Stimulated activated CD8-positive, alpha-beta memory T cell treated with anti-CD3 and anti-CD28 coated beads, Interleukin-7, amount 100 ng/mL, for 1 hour (primary cell): ENCODE measurements at places on chromosomes 1 and 21.

- no peak for DNase-seq
Observed at GRCh38 chr1:68497358-68497698, 446 bp upstream of the DEPDC1 start.

DNA sequence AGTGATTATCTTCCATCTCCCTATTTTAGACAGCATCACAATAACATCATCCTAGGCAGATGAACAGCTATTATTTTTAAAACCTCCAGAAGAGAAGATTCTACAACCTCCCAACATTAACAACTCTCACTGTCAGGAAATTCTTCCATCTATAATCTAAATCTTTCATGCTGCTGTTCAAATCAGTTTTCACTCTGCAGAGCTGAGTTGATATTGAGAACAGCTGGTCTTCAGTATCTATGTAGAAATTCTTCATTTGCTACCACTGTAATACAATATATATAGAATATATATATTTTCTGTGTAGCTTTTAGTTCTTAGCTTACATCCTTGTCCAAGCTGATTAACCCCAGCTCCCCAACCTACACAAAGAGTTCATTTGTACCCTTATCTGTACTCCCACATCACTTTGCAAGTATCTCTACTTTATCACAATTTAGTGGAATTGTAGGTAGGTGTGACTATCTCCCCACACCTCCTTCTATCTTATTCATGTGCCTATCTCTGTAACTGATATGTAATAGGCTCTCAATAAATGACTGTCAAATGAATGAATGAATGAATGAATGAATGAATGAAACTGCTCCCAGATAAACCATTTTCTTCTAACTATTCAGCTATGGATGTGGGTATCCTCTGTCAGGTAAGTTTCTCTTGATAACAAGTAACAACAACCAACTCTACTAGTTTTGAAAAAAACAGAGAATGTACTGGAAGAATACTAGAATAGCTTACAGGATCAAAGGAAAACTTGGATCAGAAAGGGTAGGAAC is 37.4 kb upstream of the PKN2 start:
- no peak for DNase-seq

GRCh38 chr1:234433563-234434285 is 45.3 kb downstream of the TARBP1 start:
- DNase-seq, result no peak

GRCh38 chr1:246306415-246307037 is 200.6 kb downstream of the SMYD3 start:
- no peak for DNase-seq

DNA sequence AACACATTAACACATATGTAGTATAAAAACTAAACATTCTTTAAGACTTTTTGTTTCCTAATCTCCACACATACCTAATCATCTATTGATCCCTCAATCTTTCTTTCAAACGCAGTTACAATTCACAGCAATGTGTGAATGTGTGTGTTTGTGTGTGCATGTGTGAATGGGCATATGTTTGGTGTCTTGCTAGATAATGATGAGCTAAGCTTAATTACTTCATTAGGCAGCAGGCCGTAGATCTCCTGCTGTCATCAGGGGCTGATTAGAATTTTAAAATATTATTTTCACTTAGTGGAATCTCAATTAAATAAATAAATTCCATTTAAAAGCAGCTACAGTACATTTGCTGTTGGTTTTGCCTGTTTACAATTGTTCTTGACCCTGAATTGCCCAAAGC is 187.8 kb upstream of the LHX8 start:
- DNase-seq, result no peak

DNA sequence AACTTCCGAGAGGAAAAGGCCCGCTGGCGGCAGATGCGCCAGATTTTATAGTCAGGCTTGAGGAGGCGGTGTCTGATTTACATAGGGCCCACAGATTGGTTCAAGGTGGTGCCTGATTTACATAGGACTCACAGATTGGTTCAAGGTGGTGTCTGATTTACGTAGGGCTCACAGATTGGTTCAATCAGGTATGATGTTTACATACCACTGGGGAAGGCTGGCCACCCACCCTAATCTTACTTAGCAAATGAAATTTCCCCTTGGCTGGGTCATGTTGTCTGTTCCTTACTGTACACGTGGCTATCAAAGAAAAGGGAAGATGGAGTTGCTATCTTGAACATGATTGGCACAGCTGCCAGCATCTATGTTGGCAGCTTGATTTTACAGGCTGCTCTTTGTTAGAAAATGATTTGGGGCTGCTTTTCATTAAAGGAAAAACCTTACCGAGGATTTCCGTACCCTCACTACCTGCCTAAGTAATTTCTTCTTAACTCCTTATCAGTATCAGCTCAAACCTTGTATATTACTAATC is 96.3 kb downstream of the SETD4 start:
- no peak for DNase-seq

- DNase-seq, result no peak
Observed at GRCh38 chr1:110337704-110338308, 1.4 kb upstream of the RBM15 start.

- DNase-seq, result no peak
Observed at GRCh38 chr21:35538386-35538785, 489.3 kb upstream of the RUNX1 start.

- DNase-seq, result no peak
Observed at GRCh38 chr1:172940174-172940855, 110.4 kb downstream of the TNFSF18 start.

GRCh38 chr1:228288536-228289238 is 80.8 kb downstream of the OBSCN start:
- no peak for DNase-seq

DNA sequence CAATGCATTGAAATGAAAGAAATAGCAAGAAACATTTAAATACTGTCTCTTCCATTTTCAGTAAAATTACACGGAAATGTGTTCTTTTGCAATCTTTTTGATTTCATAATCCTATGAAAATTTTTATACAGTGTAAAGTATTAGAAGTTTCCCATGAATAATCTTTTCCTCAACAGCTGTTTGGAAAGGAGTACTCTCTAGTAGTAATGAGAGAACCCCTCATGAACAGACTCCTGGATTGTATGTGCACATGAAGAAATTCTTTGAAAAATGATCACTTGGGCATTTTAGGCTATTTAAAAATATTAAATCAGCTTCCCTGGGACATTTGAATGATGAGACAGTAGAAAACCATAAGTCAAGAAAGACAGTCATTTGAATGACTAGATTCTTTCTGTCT is 64.4 kb downstream of the LHX9 start:
- DNase-seq, result no peak

GRCh38 chr1:5238351-5239130 is 584.1 kb downstream of the AJAP1 start:
- DNase-seq, result no peak

- no peak for DNase-seq
Observed at GRCh38 chr1:58439946-58440345, 106.6 kb downstream of the OMA1 start.

DNA sequence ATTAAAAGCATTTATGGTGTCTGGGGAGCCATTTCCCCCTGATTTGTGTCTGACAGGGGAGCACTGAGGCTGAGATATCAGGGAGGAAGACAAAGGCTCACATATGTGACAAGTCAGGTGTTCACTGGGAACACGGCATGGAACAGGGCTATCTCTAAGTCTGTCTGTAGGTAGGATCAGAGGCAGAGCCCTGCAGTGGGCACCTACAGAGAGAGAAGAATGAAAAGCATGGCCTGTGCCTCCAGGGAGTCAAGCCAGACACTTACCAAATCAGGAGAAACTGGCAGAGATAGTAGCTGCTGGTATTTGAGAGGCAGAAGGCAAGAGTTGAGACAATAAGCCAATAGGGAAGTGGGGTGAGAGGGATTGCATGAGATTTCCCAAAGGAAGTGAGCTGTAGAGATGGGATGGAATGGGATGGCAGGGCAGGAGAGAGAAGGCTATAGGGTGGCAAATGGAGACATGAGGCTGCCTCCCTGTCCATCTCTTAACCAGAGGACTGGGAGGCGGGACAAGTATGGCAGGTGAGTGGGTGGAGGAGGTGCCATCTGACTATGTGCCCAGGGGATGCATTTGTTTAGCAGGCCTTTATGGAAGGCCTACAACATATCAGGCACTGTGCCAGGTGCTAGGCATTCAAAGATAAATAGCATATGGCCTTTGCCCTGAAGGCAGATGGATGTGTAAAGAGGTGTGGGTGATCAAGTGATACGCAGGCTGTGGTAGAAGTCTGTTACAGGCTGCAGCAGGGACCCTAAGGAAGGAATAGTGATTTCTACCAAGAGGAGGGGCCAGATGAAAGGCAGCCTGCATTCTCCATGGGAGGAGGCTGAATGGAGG is 136.2 kb upstream of the IPO9 start:
- no peak for DNase-seq

- DNase-seq, result no peak
Observed at GRCh38 chr21:33433425-33434114, 30.4 kb downstream of the IFNGR2 start.

DNA sequence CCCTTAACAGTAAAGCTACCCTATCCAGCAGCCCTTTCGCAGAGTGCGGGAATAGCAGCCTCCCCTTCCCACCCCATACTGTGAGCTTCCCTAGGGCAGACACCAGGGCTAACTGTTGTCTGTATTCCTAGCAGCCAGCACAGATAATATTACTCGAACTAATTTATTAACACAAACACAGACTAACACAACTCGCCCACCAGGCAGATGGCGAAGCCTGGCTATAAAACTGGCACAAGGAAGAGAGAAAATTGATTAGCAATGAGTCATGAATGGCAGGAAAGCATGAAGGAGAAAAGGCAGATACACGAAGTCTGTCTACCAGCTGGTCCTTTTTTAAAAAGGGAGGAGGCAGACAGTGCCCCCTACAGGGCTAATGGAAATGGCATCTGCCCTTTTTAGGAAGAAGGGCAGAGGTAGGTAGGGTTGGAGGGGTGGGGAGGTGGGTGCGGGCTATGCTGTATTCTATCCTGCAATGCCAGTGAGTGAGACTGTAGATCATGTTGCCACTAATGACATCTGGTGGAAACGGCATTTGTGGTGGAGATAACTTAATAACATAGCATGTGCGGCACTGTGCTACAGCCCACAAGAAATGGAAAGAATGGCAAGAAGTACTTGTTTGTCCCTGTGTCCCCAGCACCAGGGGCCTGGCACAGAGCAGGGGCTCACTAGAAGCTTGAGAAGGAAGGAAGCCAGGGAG is 30.6 kb upstream of the CTPS1 start:
- peak; percentile 10 for DNase-seq

GRCh38 chr1:158819461-158820443 is 11.4 kb upstream of the MNDA start:
- DNase-seq, result no peak

DNA sequence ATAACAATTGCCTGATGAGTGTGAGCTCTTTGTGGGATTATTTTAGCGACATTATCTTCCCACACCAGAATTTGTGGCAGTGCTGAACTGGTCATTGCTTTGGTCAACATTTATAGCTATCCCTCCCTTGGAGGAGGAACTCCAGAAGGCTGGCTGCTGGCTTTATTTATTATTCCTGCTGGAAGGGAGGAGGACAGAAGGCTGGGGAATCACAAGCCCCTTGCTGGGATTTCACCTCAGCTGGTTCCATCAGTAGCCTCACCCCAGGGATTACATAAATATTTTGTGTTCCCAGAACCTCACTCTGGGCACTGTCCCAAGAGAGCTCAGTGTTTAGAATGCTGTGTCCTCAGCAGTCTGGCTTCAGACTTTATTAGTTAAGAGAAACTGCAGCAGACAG is 102.8 kb upstream of the C1orf21 start:
- no peak for DNase-seq

- no peak for DNase-seq
Observed at GRCh38 chr1:207972337-207972736, 61.4 kb upstream of the CD34 start.

GRCh38 chr1:47849005-47849521 is 148.1 kb downstream of the TRABD2B start:
- no peak for DNase-seq

GRCh38 chr1:224727351-224728289 is 111.5 kb downstream of the CNIH3 start:
- no peak for DNase-seq

- no peak for DNase-seq
Observed at GRCh38 chr1:227913764-227914721, 33.7 kb downstream of the WNT9A start.

DNA sequence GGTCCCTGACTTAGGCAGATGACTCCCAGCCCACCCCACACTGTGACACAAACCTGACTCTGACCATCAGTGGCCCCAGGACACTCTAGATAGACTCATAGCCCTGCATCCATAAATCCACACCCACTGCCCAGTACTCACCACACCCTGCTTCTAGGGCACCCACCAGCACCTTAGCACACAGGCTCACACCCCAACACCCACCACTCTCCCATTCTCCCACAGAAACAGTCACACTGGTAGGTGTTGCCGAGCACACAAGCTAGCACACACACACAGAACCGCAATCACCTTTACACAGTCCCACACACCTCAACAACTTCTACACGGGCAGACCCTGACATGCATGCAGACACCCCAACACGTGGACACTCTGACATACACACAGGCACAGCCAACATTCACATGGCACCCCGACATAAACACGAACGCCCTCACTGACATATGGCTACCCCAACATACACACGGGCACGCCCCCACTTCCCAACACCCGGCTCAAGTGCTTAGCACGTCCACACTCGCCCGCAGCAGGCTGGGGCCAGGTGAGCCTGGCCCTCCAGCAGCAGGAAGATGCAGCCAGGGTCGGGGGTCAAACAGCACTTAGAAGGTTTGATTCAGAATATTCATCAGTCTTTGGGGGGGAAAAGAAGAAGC is 105.5 kb upstream of the TARDBP start:
- no peak for DNase-seq

DNA sequence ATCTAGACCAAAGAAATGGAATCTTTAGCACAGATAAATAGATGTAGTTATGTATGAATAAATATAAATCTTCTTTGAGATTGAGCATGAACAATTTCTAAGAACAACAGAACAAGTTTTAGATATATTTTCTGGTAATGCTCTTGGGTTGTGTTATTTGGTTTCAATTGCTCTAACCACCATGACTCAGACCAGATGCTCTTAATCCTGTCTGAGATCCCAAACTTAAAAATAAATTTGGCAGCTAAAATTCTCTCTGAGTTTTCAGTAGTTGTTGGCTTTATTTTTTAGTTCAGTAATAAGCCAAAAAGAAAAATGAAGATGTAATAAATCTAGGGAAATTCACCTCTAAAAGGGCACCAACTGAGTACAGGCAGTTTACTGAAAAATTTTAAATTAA is 1693.4 kb downstream of the NCAM2 start:
- DNase-seq, result no peak
